Fibroblast of skin of right quadriceps (primary cell): ENCODE measurements at places on chromosomes 12 and 14.

GRCh38 chr12:9115731-9116559 is at the start of gene A2M:
Gene A2M, minus strand, starts transcription at chr12:9115919. Its CDS starts 70 bp downstream, at chr12:9115849.
- peak; percentile 13 for DNase-seq

DNA sequence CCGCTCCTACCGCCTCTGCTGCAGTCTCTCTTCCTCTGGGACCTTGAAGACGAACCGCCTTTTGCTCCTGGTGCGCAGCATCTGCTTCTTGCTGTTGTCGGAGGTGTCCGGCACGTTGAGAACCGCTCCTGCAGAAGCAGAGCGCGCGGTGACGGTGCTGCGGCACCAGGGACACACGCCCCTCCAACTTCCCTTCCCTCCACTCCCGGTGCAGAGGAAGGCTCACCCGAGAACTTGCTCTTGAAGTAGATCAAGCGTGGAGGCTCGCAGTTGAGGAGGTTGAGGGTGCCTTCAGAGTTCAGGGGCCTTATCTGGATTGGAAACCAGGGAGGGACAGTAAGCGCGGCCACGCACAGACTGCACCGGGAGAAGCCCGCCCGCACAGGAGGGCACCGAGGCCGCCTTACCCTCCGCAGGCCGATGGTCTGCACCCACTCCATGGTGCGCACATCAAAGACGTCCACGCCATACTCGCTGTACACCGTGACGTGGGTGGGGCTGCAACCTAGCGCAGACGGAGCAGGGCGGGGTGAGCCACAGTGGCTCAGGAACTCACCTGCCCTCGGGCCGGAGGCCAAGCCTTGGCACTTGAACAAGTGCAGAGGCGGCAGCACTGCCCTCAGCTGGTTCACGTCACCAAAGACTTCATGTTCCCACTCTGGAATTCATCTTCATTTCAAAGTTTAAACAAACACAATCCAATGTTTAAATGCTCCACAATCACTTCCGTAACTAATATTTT is 17.5 kb downstream of the AMN start:
- DNase-seq, result no peak

GRCh38 chr14:68521557-68521901 is 271.3 kb downstream of the ZFP36L1 start:
- DNase-seq, result no peak

DNA sequence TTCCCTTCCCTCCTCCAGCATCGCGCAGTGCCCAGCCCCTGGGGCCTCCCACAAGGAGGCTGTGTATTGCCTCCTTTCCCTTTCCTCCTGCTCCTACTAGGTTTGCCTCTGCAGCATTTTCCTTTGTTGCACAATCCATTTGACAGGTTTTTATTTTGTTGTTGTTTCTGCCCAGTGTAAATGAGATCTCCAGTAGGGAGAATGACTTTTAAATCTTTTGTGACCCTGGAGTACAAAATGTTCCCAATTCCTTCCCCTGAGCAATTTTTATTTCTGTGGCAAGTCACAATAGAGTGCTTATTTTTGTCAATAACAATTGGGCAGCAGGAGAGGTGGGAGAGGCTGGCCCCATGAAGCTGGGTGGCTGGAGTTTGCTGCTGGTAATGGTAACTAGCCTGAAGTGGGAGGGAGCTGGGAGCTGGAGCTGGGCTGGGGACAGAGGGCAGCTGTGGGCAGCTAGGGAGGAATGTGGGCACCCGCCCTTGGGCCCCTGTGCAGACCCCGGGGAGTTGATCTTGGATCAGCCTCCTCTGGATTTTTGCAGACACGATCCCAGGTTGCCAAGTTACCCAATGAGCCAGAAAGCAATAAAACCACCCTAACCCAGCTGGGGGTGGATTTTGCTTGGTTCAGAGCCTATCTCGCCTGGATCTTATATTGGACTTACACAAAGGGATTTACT is 160.1 kb downstream of the KTN1 start:
- no peak for DNase-seq

DNA sequence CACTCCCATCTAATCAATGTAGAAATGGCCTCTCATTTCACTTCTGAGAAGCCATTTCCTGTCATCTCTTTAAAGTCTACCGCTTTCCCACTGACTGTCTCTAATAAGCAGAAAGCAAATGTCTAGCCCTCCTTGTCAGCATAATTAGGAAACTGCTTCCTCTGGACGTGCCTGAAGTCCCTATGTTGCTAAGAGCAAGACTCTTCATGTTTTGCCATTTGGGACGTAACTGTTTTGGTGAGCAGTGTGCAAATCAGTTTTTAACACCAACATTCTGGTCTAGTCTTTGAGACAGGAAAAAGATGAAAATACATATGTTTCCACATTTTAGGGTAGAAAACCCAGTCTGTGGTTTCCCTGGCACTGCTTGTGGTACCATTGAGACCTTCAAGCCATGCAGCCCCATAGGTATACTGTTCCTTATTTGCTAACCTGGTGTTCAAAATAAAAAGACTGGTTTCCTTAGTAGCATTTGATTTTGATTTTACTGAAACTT is 22.2 kb downstream of the IFNG start:
- no peak for DNase-seq

DNA sequence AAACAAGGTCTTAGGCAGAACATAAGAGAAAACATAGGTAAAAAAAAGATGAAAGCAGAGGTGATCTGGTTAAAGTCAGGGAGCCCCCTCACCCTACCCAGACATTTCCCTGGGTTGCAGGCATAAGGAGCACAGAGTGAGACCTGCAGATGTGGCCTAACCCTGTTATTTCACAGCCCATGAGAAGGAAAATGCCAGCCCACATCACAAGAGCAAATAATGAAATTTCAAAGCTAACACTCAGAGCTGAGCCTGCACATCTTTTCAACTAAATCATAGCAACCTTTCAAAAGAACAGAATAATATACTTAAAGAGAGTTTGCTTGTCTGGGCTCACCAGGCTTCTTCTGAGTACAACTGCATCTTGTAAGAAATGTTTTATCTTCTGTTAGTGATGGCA is 295.4 kb downstream of the RPAP3 start:
- DNase-seq, result no peak

- DNase-seq, result peak; percentile 47
Observed at GRCh38 chr14:90383731-90384542, 12.9 kb upstream of the CALM1 start.

DNA sequence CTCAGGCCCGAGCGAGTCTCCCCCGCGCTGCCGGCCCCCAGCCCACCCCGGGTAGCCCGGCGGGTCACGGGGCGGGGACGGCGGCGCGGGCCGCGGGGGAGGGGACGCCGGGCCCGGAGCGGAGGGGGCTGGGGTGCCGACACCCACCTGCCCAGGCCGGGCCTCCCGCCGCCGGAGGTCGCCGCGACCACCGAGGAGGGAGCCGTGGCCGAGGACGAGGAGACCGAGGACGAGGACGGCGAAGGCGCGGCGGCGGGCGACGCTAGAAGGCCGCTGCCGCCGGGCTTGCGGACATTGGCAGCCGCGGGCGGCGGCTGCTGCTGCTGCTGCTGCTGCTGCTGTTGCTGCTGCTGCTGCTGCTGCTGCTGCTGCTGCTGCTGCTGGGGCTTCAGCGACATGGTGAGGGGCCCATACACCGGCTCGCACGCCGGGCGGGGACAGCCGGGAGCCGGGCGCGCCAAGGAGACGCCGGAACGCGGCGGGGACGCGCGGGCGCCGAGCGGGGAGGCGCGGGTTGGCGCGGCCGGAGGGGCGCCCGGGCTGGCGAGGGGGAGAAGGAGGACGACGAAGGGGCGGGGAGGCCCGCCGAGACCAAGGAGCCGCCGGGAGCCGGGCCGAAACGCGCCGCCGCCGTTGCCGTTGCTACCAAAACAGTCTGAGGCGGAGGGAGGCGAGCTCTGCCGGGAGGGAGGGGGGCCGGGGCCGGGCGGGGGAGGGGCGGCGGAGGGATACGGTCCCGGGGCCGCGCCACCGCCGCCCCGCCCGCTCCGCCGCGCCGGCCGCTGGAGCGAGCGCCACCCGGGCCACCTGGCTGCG is at the start of gene ATXN2:
Gene ATXN2 (minus strand): TSS at position 679 of the 816 bp plus-strand sequence. CDS start 281 bp downstream, at position 398.
- no peak for DNase-seq

- DNase-seq, result no peak
Observed at GRCh38 chr14:55025948-55026347, 951 bp downstream of the WDHD1 start.

- DNase-seq, result no peak
Observed at GRCh38 chr12:1811281-1811947, 9.0 kb upstream of the LRTM2 start.

- DNase-seq, result no peak
Observed at GRCh38 chr12:72578327-72578726, 306.2 kb downstream of the TRHDE start.

- DNase-seq, result no peak
Observed at GRCh38 chr12:98691351-98691750, 46.3 kb downstream of the APAF1 start.

- no peak for DNase-seq
Observed at GRCh38 chr12:27806259-27806658, 26.2 kb upstream of the MANSC4 start.

GRCh38 chr12:24815114-24815423 is 133.8 kb downstream of the BCAT1 start:
- no peak for DNase-seq

- peak; percentile 53 for DNase-seq
Observed at GRCh38 chr12:119868992-119869391, 8.1 kb downstream of the CIT start.

DNA sequence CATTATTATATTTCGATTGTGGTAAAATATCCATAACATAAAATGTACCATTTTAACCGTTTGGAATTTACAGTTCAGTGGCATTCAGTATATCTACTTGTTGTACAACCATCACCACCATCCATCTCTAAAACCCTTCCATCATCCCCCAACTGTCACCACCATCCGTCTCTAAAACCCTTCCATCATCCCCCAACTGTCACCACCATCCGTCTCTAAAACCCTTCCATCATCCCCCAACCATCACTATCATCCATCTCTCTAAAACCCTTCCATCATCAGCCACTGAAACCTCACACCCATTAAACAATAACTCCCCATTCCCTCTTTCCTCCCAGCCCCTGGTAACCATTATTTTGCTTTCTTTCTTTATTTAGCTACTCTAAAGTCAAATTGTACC is 144.2 kb upstream of the EEA1 start:
- DNase-seq, result no peak

DNA sequence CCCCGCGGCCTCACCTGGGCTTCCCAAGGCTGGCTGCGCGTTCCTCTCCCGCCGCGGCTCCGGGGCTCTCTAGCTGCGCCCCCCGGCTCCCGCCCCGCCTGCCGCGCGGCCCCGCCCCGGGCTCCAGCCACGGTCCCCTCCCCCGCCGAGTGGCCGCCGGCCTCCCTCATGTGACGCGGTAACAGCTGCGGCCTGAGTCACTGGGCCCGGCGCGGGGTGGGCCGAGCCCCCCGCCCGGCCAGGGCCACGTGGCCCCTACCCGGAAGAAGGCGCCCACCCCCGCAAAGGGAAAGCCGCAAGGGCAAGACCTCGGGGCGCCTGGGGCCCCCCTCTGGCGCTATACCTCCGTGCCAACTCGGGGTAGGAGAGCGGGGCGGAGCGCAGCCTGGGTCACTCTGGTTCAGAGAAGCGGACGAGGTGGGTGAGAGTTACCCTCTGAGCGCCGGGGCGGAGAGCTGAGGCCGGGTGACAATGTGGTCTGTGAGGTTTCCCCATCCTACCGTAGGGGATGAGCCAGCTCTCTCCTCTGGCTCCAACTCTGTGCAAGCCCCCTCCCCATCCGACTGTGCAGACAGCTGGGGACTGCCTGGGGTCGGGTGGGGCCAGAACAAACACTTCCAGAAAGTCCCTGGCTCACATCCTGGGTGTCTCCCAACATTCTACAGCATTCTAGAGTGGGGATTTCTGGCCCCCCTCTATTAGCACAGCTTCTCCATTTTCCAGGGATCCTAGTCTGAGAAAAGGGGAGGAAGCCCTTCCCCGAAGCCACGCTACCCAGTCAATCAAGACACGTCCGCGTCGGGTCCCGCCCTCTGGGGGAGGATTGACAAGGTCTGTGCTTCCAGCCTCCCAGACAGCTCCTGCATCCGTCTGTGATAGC is at the start of gene CD63:
Gene CD63 (minus strand): TSS at position 71 of the 880 bp plus-strand sequence. CDS start 668 bp downstream, outside the sequence.
- DNase-seq, result peak; percentile 95

- no peak for DNase-seq
Observed at GRCh38 chr12:55744340-55745030, 1.6 kb downstream of the GDF11 start.

GRCh38 chr14:46147452-46147851 is 504.1 kb downstream of the RPL10L start:
- DNase-seq, result no peak

DNA sequence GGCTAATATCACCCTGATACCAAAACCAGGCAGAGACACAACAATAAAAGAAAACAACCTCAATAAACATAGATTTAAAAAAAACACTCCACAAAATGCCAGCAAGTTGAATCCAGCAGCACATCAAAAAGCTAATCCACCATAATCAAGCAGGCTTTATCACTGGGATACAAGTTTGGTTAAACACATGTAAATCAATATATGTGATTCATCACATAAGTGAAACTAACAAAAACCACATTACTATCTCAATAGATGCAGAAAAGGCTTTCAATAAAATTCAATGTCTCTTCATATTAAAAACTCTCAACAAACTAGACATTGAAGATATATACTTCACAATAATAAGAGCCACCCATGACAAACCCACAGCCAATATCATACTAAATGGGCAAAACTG is 17.0 kb upstream of the TAS2R14 start:
- DNase-seq, result no peak

- DNase-seq, result peak; percentile 86
Observed at GRCh38 chr12:104049903-104050356, at the start of gene GLT8D2. Gene GLT8D2, minus strand, starts transcription at chr12:104050187. Its CDS starts 30,539 bp downstream, at chr12:104019648.

DNA sequence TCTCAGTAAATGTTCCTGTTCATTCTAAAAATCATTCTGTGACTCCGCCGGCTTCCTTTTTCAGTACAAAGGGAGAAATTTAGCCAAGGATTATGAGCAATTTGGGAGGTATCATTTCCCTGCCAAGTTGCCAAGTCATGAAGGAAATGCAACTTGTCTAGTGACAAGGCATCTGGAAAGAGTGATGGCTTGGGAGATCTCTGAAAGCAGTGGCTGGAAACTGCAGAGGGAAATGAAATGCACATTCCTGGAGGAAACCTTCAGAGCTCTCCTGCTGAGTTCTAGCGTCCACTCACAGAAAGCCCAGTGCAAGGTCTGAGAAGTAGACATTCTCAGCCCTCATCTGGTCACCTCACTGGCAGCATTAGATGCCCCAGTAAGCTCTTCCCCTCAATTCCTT is 91.7 kb downstream of the GALC start:
- no peak for DNase-seq

DNA sequence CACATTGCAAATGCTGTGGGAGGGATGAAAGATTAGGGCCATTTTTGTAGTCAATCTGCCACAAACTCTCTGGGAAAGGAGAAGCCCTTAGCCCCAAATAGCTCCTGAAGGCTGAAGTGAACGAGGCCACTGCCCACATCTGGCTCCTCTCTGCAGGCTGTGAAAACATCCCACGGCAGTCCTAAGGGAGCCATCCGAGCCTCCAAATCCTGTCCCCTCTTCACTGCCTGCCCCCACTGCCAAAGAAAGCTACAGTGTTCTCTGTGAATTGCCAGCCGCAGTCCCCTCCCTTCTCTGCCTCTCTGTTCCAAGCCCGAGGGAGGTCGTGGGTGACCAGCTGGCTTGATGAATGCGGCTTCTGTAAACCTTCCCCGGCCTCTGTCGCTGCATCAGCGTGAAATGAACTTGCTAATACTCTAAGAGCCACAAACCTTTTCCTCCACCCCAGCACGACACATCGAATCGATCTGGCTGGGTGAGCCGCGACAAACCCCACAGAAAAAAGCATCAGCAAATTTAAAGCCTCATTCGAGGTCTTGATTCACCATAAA is 180.7 kb upstream of the NRXN3 start:
- no peak for DNase-seq
